ENCODE measurements at places on chromosomes 2 and 18. TPM values are rescaled to one million over a fixed set of nuclear protein-coding genes. Genes with fewer than 3 reads are reported as not detected.

The LYPD6B gene
- 12.8 TPM for total RNA-seq

The SPP2 gene
- total RNA-seq = not detected

The TMEM127 gene
- 29.2 TPM for total RNA-seq

The POU3F3 gene
- total RNA-seq = not detected

The TANC1 gene
- total RNA-seq = 3.4 TPM

The GALNT13 gene
- total RNA-seq = 9.8 TPM

The TCF4 gene
- 45.3 TPM for total RNA-seq

The CFAP53 gene
- 1.2 TPM for total RNA-seq
